ENCODE measurements at places on chromosomes 4 and X. TPM values are rescaled to one million over a fixed set of nuclear protein-coding genes. Genes with fewer than 3 reads are reported as not detected.

DNA sequence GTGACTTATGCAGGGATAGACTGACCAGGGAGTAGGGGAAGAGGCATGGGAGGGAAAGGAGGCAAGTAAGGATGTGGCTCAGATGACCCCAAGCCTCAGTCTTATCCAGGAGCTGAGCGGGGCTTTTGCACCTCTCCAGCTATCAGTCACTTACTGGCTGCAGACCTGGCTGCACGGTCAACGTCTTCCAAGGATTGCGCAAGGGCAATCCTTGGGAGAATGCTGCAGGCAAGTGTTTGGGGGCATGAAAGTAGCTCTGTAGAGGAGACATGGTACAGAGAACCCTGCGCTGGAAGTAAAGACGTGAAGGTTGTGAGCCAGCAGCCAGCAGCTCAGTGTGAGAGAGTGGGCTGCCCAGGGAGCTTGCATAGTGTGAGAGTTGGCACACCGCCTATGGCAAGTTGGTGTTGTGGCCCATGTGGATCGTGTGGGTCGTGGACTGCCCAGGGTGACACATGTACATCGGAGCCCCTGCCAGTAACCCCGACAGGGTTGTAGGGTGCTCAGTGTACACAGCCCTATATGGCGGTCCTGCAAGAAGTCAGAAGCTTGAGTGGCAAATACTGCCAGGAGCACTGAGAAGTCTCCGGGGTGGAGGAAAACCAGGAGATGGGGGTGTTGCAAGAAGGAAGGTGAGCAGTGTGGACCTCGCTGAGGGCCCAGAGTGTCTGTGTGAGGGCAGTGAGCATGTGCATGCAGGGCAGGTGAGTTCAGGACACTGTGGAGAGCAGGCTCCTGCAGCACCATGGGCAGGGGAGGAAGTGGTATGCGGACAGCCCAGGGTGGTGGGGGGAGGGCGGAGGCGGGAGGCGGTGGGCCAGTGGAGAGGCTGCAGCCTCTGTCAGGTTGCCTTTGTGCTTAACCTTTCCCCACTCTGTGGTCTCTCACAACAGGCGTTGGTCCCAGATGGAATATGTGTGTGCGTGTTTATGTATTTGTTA is 50.9 kb downstream of the KIT start:
- no peaks in the 10 kb centered on the region for H3K27me3 ChIP-seq
- no peaks in the 10 kb centered on the region for H3K4me1 ChIP-seq
- no peak for DNase-seq
- no peak overlapping the region for H3K4me3 ChIP-seq
- no peak overlapping the region for H3K27ac ChIP-seq

GRCh38 chr4:40317916-40318658 is 17.0 kb upstream of the CHRNA9 start:
- no peak for DNase-seq
- H3K27me3 ChIP-seq, result no peaks in the 10 kb centered on the region
- H3K4me3 ChIP-seq, result no peak overlapping the region
- no peak overlapping the region for H3K27ac ChIP-seq
- no peaks in the 10 kb centered on the region for H3K36me3 ChIP-seq

TMSB15C gene
- 3.2 TPM for total RNA-seq

DNA sequence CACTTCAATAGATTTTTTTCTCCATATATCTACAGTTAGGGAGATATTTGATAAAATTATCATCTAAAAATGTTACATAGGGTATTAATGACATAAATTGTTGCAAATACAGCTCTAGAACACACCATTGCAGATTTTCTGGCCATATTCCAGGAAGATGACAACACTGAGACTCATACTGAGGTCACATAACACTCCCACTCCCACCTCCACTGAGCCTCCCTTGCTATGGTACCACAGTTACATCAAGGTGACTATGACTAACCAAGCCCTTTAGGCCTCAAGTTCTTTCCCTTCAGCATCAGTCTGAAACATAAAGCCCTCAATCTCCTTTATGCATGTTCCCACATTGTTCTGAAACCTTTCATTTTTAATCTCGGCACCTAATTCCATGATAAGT is 932.0 kb upstream of the IGFBP7 start:
- H3K27me3 ChIP-seq, result no peaks in the 10 kb centered on the region
- H3K4me3 ChIP-seq, result no peak overlapping the region
- no peaks in the 10 kb centered on the region for H3K36me3 ChIP-seq
- H3K27ac ChIP-seq, result no peak overlapping the region

- no peaks in the 10 kb centered on the region for H3K4me1 ChIP-seq
- DNase-seq, result no peak
- no peaks in the 10 kb centered on the region for H3K36me3 ChIP-seq
- no peak overlapping the region for H3K27ac ChIP-seq
- no peaks in the 10 kb centered on the region for H3K27me3 ChIP-seq
Measured at GRCh38 chrX:27444093-27444908, 18.8 kb downstream of the PPP4R3C start.

- H3K27ac ChIP-seq, result peak overlapping the region; percentile 12
- H3K27me3 ChIP-seq, result no peaks in the 10 kb centered on the region
- H3K36me3 ChIP-seq, result peaks cover 11% of the 10 kb centered on the region
- DNase-seq, result peak; percentile 98
- no peaks in the 10 kb centered on the region for H3K4me1 ChIP-seq
Measured at GRCh38 chr4:1360423-1361283, 13.6 kb downstream of the UVSSA start.

DNA sequence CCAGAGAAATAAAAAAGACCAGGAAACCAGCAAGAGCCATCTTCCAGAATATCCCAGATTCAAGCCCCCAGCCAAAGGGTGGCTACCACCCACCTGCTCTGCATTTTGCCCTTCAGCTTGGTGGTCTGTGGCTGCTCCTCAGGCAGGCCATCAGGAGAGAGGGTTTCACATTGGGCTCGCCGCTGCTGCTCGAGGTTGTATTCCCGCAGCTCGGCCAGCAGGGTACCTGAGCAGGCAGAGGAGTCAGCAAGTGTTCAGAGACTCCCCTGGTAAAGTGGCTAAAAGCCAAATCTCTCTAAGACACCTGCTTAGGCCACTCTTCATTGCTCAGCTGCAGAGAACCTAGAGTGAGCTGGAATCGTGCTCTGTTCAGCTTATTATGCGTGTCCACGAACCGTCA is 110.8 kb upstream of the HSD17B10 start:
- peaks cover 12% of the 10 kb centered on the region for H3K27me3 ChIP-seq
- H3K27ac ChIP-seq, result no peak overlapping the region
- H3K36me3 ChIP-seq, result peaks cover 63% of the 10 kb centered on the region
- H3K4me3 ChIP-seq, result no peak overlapping the region

DNA sequence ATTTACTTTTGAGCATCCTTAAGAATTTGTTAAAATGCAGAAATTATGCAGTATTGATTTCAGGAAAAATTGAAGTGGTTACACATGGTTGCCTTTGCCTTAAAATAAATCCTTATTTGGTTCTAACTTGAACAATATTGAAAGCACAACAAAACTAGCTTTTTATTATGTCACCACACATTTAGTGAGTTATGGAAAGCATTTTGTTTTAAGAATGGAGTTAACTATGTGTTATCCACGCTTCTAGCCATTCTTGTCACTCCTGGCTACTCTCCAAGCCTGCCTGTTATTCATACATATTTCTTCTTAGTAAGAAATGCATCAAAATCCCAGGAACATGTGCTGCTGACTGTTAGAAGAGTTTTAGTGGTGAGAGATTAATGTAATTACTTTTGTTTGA is 73.9 kb downstream of the FAT4 start:
- H3K27me3 ChIP-seq, result no peaks in the 10 kb centered on the region
- peak overlapping the region; percentile 67 for H3K27ac ChIP-seq
- no peaks in the 10 kb centered on the region for H3K36me3 ChIP-seq
- DNase-seq, result peak; percentile 78
- H3K4me3 ChIP-seq, result no peak overlapping the region
- H3K4me1 ChIP-seq, result peaks cover 44% of the 10 kb centered on the region

DNA sequence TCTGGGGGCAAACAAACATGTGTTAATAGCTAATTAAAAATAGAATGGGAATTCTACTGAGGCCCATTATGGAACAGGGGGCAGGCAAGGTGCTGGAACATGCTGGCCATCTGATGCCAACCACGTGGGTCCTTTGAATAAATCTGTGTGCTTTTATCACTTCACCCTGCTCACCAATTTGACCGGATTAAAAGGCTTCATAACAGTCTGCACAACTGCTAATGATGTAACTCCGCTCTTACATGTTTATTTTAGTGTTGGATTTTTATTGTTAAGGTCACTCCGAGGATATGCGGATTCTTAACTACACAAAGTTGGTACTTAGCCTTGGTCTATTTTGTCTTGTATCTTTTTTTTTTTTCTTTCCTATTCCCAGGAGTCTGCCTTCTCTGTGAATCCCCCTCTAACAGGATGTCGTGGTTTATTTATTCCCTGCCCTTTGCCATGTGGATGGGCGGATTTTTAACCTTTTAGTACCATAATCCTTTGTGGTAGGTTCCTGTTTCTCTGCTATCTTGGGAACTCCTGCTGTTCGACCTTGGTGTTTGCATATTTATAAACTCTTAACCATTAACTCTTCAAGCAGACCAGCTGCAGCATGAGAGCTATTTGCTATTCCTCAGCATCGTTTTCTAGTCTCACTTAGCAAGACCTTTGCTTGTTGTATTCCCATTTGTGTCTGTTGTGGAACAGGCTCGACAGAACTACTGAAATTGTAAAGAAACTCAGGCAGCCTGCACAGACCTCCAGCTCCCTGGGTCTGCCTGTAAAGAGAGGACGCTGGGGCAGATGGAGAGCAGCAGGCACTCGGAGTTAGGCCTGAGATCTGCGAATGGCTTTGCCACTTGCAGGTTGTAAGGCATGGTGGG is 38.0 kb downstream of the TRIM2 start:
- no peaks in the 10 kb centered on the region for H3K27me3 ChIP-seq
- H3K27ac ChIP-seq, result no peak overlapping the region
- no peak overlapping the region for H3K4me3 ChIP-seq
- H3K4me1 ChIP-seq, result no peaks in the 10 kb centered on the region
- no peaks in the 10 kb centered on the region for H3K36me3 ChIP-seq
- DNase-seq, result no peak

DNA sequence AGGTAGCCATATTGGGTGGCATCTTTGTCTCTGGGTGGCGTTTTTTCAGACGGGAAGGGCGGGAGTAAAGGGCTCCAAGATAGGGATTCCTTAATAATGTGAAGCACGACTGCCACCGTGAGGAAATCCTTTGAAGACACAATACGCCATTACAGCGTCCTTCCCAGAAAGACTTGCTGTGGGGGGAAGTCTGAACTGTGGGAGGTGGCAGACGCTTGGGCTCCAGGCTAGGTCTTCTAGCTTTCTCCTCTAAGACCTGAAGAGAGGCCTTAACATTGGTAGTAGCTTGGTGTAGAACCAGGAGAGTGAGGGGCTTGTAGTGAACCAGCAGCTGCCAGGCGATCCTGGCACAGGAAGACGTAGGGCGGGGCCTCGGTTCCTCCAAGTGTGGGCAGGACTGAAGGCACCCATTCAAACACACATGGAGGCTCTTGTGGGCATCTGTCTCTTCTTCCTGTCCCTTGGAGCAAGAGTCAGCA is 197.3 kb downstream of the OR13H1 start:
- H3K4me1 ChIP-seq, result peaks cover 3% of the 10 kb centered on the region
- H3K27me3 ChIP-seq, result no peaks in the 10 kb centered on the region
- H3K36me3 ChIP-seq, result no peaks in the 10 kb centered on the region
- no peak for DNase-seq
- H3K4me3 ChIP-seq, result peak overlapping the region; percentile 72

DNA sequence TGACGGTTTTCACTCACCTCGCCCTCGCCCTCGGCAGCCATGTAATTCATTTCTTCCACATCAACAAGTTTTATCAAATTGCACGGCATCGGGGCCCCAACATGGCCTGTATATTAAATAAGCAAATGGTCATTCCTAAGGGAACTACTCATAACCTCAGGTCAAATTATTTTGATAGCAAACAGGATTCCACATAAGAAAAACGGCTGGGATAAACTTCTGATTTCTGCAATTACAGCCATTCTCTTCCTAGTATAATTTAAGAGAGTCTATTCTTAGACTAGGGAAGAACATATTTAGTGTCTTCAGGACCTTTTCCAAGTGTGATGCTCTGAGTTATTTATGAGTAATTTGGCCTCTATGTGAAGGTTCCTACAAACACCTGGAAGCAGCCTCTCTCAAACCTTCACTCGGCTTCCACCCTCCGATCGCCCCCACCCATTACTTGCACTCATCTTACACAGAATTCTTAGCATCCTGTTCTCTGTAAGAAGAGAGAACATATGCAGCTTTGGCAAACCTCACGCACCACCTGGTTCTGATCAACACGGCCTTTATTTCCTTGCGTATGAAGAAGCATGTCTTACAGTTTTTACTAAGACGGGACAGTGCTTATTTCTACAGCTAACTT is 29.4 kb upstream of the CENPU start:
- no peak overlapping the region for H3K27ac ChIP-seq
- no peak for DNase-seq
- no peaks in the 10 kb centered on the region for H3K27me3 ChIP-seq
- peaks cover 20% of the 10 kb centered on the region for H3K36me3 ChIP-seq
- no peaks in the 10 kb centered on the region for H3K4me1 ChIP-seq

TMPRSS11D gene
- not detected for total RNA-seq

- no peaks in the 10 kb centered on the region for H3K27me3 ChIP-seq
- DNase-seq, result no peak
- no peaks in the 10 kb centered on the region for H3K4me1 ChIP-seq
- no peak overlapping the region for H3K4me3 ChIP-seq
- H3K27ac ChIP-seq, result no peak overlapping the region
Measured at GRCh38 chr4:24405341-24405740, 179.0 kb downstream of the DHX15 start.

- H3K27me3 ChIP-seq, result no peaks in the 10 kb centered on the region
- H3K36me3 ChIP-seq, result no peaks in the 10 kb centered on the region
- H3K4me1 ChIP-seq, result no peaks in the 10 kb centered on the region
- no peak overlapping the region for H3K4me3 ChIP-seq
- DNase-seq, result no peak
- no peak overlapping the region for H3K27ac ChIP-seq
Measured at GRCh38 chr4:23857367-23857959, 32.4 kb downstream of the PPARGC1A start.

DNA sequence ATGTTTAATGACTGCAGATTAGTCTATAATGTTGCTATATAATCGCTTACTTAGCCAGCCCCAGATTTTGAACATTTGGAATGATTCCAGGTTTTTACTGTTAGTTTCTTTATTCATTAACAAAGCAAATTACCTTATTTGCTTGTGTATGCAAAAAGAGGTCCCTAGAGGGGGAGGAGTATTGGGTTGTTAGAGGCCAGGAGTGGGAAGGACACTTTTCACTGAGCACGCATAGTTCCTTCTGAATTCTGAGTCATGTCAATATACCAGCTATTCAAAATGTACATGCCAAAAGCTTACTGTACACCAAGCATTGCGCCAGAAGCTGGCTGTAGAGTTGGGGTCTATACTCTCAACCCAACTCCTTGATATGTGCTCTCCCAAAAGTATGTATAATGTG is 5.1 kb upstream of the DGAT2L6 start:
- peaks cover 50% of the 10 kb centered on the region for H3K4me1 ChIP-seq
- no peak overlapping the region for H3K4me3 ChIP-seq
- DNase-seq, result no peak
- peak overlapping the region; percentile 15 for H3K27ac ChIP-seq
- H3K27me3 ChIP-seq, result no peaks in the 10 kb centered on the region

DNA sequence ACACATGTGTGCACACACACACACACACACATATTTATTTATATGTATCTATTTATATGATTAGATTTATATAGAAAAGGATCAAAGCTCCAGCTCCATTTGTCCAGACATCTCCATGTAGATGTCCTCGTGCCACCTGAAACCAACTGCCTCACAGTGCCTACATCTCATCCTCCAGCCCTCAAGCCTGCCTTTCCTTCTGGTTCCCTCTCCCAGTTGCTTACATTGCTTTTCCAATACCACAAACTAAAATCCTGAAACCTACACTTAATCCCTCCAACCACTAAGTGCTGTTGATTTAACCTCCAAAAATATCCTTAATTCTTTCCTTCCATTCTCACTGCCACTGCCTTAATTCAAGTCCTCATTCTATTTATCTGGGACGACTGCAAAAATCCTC is 51.4 kb downstream of the STBD1 start:
- H3K27ac ChIP-seq, result no peak overlapping the region
- no peak overlapping the region for H3K4me3 ChIP-seq
- H3K4me1 ChIP-seq, result no peaks in the 10 kb centered on the region
- H3K27me3 ChIP-seq, result peaks cover 13% of the 10 kb centered on the region
- DNase-seq, result no peak
